ENCODE measurements at places on chromosomes 1 and 21.

DNA sequence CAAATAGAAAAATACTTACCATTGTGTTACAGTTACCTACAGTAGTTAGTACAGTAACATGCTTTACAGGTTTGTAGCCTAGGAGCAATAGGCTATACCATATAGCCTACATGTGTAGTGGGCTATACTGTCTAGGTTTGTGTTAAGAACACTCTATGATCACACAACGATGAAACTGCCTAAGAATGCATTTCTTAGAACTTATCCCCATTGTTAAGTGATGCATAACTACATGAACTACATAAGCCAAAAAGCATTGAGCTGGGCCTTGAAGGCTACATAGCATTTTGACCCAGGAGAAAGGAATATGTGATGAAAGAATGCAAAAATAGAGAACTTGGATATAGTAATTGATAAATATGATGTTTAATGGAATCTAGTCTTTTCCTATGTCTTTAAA, 46.4 kb upstream of the JUN start:
- DNase-seq: no peak

DNA sequence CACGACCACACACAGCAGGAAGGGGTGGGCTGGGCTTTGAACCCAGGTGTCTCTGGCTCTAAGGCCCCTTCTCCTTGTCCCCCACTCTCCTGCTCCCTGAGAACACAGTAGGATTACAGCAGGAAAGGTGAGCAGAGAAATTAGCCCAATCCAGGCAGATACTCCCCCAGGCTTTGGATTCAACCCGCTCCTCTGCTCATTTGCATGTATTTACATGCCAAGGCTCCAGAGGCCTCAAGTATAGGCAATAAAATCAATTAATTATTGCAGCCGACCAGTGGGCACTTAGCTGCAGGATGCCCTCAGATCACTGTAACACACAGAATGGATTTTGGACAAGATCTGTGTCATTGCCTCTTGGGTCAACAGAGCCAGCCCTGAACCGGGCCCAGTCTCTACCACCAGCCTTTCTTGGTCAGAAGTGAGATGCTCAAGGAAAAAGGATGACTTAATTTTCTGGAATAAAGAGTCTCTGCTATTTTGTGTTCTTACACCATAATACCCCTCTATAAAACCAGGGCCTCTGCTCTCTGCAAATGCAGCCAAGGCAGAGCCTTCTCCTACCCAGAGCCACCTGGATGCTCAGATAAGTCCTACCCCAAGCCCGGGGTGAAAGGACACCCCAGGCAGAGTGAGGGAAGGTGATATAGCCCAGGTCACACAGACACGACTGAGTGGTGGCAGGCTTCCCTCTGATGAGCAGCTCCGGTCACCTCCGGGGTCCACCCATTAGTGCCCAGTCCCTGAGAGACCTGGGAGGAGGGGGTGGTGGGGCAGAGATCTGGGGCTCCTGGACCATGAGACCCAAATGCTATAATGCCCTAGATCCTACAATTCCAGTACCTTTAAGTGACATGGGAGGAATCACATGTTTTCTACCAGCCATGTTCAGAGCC, 28.9 kb downstream of the MATN1 start:
- DNase-seq: no peak

GRCh38 chr1:97901017-97901658, 19.7 kb downstream of the DPYD start:
- DNase-seq: no peak

DNA sequence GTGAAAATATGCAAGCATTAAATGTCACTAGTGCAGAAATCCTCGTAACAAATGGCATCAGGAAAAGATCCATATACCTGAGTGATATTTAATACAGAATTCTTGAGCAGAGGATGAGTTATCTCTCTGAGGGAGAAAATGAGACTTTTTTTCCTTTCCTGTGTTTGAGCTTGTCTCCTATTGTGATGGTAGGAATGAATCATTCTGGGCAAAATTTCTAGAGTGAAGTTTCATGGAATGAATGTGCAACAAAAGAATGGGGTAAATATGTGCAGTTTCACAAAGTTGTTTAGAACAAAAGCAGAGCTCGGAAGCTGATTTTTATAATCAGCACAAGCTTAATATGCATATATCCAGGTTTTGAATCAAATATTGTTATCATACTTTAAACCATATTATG, 4.6 kb downstream of the CTPS1 start:
- DNase-seq: no peak

GRCh38 chr1:1326075-1326605, 1.5 kb downstream of the CPTP start:
- no peak for DNase-seq

DNA sequence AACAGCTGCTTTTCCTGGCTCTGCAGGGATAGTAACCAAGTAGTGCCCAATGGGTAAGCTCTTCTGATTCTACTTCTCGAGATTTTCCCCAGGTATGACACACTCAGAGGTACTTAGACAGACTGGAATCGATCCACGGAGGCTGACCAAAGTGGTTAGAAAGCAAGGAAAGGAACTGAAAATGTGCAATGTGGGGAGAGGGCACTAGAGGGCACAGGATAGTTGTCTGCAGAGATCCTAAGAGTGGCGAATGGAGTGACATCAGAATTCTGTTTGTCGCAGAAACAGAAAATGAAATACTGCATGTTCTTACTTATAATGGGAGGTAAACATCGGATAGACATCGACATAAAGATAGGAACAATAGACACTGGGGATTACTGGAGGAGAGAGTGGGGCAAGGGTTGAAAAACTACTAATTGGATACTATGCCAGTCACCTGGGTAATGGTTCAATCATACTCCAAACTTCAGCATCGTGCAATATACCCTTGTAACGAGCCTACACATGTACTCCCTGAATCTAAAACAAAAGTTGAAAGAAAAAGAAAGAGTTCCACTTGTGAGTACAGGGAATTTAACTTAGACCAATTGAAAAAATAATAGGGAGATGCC, 23.3 kb downstream of the CYP2J2 start:
- DNase-seq: no peak

Measured in T follicular helper cell (primary cell).